Adrenal gland (tissue), 19 donors: ENCODE measurements at places on chromosomes 6 and 20. TPM values are rescaled to one million over a fixed set of nuclear protein-coding genes. Genes with fewer than 3 reads are reported as not detected.

Gene KCNK5
- 0.88 TPM for total RNA-seq

Gene ENPP1
- 6.8 TPM for total RNA-seq

Gene LAMA2
- total RNA-seq = 40.9 TPM

GRCh38 chr6:6649824-6650349 is 61.4 kb downstream of the LY86 start:
- H3K4me1 ChIP-seq = no peaks in the 10 kb centered on the region
- no peak overlapping the region for H3K27ac ChIP-seq
- no peaks in the 10 kb centered on the region for H3K27me3 ChIP-seq
- H3K36me3 ChIP-seq = no peaks in the 10 kb centered on the region

- no peak for DNase-seq
- H3K4me3 ChIP-seq = no peak overlapping the region
- H3K27ac ChIP-seq = no peak overlapping the region
- H3K4me1 ChIP-seq = peaks cover 14% of the 10 kb centered on the region
- H3K36me3 ChIP-seq = no peaks in the 10 kb centered on the region
Measured at GRCh38 chr20:51460569-51461265, 81.8 kb downstream of the NFATC2 start.

- no peaks in the 10 kb centered on the region for H3K4me1 ChIP-seq
- no peaks in the 10 kb centered on the region for H3K27me3 ChIP-seq
- no peak for DNase-seq
- no peaks in the 10 kb centered on the region for H3K36me3 ChIP-seq
- H3K4me3 ChIP-seq = no peak overlapping the region
- H3K27ac ChIP-seq = no peak overlapping the region
Measured at GRCh38 chr6:121590438-121590837, 155.0 kb downstream of the GJA1 start.
